ENCODE measurements at places on chromosomes 1 and 21.

DNA sequence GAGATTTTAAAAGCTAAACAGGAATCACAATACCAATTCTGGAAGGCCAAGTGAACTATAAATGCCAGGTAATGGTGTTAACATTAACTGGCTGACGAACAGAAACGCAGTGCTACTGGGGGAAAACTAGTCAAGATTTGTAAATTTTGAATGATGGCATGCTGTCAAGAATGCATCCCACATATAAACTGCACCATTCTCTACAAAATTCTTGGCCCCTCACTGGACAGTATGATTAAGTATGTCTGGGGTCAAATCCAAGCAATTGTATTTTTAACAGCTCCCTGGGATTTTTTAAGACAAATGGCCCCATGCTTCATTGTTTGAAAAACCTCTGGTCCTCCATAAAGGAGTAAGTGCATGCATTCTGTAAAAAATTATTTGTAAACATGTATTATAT lies 73.2 kb upstream of the COA6 start:
- DNase-seq, result no peak

- DNase-seq, result no peak
These were observed 40.4 kb upstream of the GADD45A start for GRCh38 chr1:67644566-67644965.

DNA sequence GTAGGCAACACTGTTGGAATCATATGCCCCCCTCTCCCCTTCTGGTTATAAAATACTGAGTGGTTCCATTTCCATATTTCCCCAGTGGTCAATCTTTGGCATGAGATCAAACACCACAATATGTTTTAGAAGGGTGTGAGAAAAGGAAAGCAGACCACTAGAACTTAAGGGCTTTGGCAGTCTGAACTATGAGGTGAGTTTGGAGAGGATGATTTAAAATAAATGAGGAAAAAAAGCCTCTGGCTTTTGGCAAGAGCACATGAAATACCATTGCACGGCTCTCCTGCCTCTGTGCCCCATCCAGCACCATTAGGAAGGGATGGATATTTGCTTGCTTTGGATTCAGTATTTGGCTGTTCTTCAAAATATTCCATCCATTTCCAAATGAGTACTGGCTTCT lies 339.5 kb upstream of the C1orf87 start:
- no peak for DNase-seq

DNA sequence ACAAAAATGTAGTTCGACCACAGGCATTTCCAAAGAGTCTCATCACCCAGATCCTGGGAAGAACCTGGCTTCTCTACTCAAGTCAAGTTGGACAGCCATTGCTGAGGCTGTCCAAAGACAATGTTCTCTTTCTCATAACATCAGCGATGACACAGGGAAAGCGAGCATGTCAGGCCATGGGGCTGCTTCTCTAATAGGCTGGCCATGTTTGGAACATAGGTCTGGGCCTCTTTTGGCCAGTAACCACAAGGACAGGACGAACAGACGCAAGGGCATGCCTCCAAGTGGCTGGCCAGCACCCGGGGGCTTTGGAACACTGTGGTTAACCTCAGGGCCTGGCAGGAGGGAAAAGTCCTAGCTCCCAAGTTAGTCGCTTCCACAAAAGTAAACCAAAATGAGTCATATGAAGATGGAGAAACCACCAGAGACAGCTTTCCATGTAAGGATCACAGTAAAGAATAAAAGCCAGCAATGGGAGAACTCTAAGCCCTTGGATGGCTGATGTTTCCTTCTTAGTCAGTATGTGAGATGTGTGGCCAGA lies 80.6 kb upstream of the SLC44A3 start:
- no peak for DNase-seq

- no peak for DNase-seq
These were observed 103.9 kb downstream of the COLGALT2 start for GRCh38 chr1:183933528-183934179.

- DNase-seq, result peak; percentile 25
These were observed 149.8 kb upstream of the TNR start for GRCh38 chr1:175893192-175893591.

DNA sequence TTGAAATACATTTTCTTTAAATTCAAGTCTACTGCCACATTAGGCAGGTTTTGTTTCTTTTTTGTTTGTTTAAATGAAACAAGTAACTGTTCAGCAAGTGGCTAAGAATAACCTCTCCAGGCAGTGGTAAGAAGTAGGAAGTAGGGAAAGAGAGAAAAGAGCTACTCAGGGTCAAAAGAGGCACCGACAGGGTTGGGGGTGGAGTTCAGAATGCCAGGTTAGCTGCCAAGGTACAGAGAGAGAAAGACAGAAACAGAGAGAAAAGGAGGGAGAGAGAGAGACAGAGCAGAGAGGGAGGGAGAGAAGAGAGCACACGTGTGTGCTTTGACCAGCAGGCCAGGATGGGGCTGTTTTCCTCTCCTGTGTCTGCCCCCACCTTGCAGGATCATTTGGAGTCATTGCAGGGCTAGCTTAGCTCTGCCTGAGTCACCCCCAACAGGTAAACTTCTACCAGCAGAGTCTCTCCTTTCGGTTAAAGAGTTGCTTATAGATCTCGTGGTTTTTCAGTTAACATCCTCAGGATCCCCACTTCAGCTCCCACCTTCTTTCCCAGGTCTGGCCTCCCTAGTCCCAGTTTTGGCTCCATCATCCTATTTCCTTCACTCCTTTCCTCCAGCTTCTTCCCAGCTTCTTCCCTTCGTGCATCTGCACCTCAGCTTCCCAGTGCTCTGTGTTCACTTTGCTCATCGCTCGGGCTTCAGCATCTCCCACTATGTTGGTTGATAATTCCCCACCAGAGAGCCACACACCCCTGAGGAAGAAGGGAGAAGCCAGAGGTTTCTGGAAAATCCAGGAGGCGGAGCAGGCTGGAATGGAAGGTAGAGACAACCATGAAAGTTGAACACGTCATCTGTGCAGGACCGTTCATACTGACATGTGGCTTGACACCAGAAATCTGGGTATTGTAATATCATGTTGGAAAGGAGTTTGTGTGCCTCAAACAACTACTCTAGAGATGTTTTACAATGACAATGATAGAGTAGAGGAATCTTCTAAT lies 21.8 kb upstream of the RAB4A start:
- DNase-seq, result no peak

DNA sequence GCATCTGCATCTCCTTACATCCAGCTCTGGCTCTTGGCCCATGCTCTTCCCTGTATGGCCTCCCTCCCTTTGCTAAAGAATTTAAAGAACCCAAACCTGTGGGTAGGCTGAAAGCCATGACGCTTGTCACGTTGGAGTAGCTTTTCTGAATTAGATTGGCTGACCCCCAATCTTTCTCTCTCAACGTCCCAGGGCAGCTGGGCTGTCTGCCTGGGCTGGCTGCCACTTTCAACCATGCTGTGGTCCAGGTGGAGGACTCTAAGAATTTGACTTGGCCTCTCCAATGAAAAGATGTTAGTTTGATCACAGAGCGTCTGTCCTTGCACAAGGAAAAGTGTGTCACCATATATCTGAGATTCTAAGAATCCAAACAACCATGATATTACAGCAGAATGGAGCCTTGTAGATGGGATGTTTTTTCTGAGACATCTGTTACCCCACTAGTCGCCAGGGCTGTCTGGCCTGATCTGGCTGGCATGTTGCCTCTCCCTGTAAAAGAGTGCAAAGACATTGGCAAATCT lies 6.5 kb upstream of the IGSF3 start:
- no peak for DNase-seq

DNA sequence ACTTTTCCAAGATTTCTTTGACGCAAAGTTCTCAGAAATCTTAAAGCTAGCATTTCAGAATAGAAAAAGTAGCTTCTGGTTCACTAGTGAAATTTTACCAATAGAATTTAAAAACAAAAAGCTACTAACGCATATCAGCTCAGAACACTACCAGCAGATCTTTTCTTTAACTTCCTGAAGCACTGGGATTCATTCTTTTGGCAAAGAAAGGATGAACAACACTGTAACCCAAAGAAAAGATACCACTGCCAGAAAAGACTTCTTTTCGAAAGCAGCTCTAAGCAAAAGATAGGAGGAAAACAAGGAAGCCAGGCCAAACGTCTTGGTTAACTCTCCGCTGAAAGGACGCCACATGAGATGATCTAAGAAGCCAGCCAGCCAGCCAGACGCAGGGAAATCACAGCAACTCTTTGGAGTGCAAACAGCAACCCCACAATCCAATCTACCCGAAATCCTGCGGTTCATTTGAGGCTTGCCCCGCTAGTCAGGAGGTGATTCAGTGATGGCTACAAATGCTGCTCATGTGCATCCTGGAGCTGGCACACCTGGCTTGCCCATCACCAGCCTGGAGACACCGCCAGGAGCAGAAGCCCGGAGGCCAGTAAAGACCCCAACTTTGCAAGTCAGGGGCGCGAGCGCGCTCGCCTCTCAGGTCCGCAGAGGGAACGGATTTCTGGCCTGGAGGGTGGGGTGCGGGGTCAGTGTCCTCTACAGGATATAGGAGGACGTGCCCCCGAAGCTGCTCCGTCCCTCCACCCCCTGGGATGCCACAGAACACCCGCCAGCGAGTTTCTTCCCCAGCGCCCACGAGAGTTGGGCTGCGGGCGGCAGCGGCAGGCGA lies 812 bp downstream of the NBPF1 start:
- DNase-seq, result peak; percentile 80

- DNase-seq, result no peak
These were observed 107.3 kb downstream of the RNF220 start for GRCh38 chr1:44512313-44512885.

DNA sequence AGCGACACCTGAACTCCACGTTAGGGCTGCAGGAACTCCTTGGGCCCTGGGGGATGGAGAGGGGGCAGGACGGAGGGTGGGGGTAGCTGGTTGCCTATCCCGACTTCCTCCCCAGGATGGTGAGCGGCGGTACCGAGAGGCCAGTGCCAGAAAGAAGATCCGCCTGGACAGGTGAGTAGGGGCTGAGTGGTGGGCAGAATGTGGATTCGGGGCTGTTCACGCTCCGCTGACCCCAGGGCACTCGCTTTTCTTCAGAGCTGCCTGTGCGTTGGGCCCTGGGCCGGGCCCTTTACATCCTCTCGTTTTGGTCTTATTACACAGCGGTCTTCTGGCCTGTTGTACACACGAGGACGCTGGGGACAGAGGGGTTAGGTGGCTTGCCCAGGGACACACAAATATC lies 20.8 kb downstream of the FAM151A start:
- DNase-seq, result no peak

GRCh38 chr1:182720463-182720862 lies 36.1 kb upstream of the RGS8 start:
- no peak for DNase-seq

- DNase-seq, result peak; percentile 82
These were observed 1.4 kb downstream of the KIF26B start for GRCh38 chr1:245156041-245156735.

DNA sequence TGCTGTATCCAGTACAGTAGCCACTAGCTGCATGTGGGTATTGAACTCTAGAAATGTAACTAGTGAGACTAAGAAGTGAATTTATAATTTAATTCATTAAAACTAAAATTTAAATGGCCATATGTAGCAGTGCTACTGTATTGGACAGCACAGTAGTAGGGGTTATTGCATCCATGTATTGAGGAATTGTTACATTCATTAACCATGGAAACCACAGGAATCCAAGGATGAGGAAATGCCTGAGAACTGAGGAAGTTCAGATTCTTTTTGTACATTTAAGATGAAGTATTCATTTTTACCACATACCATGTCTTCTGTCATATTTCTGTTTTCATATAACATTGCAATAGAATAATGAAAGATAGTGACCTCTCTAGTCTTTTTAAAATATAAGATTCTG lies 2.6 kb downstream of the MTF2 start:
- peak; percentile 82 for DNase-seq

DNA sequence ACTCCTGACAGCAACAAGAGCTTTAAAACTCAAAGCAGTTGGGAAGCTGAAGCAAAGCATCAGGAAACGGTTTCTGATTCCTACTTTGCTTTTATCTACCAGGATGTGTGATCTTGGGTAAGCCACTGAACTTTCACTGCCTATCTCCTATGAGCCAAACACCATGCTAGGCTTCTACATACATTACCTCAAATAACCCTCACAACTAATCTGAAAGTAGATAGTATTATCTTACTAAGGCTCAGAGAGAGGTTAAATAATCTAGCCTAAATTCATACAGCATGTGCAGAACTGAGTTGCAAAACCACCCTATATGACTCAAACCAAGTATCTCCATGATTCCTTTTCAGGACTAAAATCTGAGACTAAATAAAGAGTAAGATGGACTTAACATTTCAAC lies 83.8 kb downstream of the EVI5 start:
- DNase-seq, result no peak

Measured in dermis blood vessel endothelial cell (primary cell).